Temporal lobe (tissue), 4 donors: ENCODE measurements at places on chromosomes 3 and 15. TPM values are rescaled to one million over a fixed set of nuclear protein-coding genes. Genes with fewer than 3 reads are reported as not detected.

Gene SLC28A1
- not detected for total RNA-seq

Gene CELSR3
- total RNA-seq = 36.6 TPM

Gene SOX2
- total RNA-seq = 72.0 TPM

Gene ERC2
- total RNA-seq = 58.3 TPM

Gene ANKUB1
- total RNA-seq = 0.25 TPM

Gene SSR3
- 68.4 TPM for total RNA-seq

Gene GPR27
- 34.2 TPM for total RNA-seq

Gene GDPGP1
- total RNA-seq = 4.4 TPM

Gene DLG1
- 60.5 TPM for total RNA-seq

Gene TUBGCP4
- 18.9 TPM for total RNA-seq

Gene SNTN
- not detected for total RNA-seq

Gene RASL12
- 2.2 TPM for total RNA-seq

Gene LTK
- total RNA-seq = under 0.01 TPM

Gene ERICH6
- total RNA-seq = 0.25 TPM

Gene LIPC
- not detected for total RNA-seq

Gene CCR9
- not detected for total RNA-seq
